ENCODE measurements at places on chromosomes 11 and 22.

GRCh38 chr11:76564364-76564763 is 106.2 kb downstream of the LRRC32 start:
- no peak for DNase-seq

GRCh38 chr11:67308031-67308866 is 4.9 kb downstream of the SSH3 start:
- no peak for DNase-seq

DNA sequence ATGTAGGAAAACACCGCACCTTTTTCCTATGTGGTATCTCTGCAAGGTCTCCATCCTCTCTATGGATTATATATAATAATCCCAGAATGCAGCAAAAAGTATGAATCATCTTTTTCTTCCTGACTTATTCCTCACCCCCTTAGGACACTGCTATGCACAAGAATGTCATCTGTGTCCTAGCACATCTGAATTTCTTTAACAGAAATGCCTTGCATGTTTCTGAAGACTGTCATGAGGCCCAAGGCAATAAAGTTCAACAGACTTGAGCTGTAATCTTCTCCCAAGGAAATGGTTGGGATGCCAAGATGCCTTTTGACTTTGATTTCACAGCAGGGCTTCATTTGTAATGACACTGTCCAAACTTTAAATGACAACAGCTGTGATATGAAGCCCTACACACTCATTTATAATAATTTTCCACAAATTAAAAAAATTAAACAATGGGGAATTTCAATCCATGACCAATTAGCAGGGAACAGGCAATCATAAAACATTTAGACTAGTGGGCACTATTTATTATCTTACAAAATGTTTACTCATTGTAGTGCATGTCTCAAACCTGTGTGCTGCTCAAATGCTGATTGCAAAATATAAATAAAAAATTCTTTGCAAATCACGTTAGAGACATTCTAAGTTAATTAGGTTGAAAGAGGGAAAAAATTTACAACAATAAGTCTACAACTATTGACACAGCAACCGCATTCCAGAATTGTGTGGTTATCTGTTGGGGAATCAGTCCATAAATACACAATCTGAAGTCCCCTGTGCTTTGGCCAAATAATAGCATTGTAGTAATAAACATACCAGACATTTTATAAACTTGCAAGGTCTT is 242.3 kb downstream of the SWAP70 start:
- no peak for DNase-seq

- DNase-seq, result no peak
Observed at GRCh38 chr11:12459865-12460444, 82.6 kb downstream of the PARVA start.

DNA sequence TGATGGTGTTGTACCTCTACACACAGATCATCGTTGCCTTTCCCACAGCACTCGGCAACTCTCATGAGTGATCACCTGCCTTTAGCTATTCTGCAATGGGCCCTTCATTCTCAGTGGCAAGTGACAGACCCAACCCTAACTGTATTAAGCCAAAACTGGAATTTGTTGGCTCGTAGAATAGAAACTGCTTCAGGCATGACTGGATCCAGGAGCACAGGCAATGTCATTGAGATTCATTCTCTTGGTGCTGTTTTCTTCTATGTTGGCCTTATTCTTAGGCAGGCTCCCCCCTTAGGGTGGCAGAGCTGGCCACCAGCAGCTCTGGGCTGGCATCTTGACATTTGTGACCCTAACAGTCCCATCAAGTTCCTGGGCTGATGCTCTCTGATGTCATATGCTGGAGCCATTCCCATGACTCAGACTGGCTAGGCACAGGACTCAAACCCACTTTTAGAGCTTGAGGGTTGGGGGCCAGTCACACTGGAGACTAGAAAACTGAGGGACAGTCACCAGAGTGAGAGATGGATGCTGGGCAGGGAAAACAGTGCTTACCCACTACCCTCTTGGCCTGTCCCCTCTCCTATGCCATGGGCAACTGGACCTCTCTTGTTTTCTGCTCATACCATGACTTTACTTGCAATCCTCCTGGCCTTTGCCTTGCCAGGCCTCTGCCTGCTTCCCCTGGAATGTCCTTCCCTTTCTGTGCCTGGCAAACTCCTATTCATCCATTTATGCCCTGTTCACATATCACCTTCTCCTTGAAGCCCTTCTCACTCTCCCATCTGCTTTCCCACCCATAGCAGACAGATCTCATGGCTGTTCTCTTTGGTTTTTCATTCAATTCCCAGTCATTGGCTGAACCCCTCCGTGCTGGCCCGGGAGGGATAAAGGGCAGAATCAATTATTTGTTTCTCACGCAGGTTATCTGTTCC is 7.1 kb upstream of the CDC42EP2 start:
- no peak for DNase-seq

- no peak for DNase-seq
Observed at GRCh38 chr22:47040486-47041270, 278.2 kb downstream of the TBC1D22A start.

- no peak for DNase-seq
Observed at GRCh38 chr11:78318321-78319114, 99.1 kb downstream of the GAB2 start.

All from SHP77 treated with DMSO at 0.1 percent for 48 hours (cell line).